ENCODE measurements at places on chromosomes 2 and 18. TPM values are rescaled to one million over a fixed set of nuclear protein-coding genes. Genes with fewer than 3 reads are reported as not detected.

Gene PLCL1
- 14.6 TPM for polyA plus RNA-seq

Gene MTIF2
- 19.7 TPM for polyA plus RNA-seq

Gene RAX
- not detected for polyA plus RNA-seq

Gene AKAIN1
- polyA plus RNA-seq = 0.24 TPM

Gene MAPRE3
- 30.0 TPM for polyA plus RNA-seq

Gene CFAP65
- polyA plus RNA-seq = not detected

Gene TBR1
- not detected for polyA plus RNA-seq

Gene GAL3ST2
- 0.11 TPM for polyA plus RNA-seq

Gene DAW1
- polyA plus RNA-seq = not detected

GRCh38 chr2:60741576-60741975 is 14.5 kb upstream of the PAPOLG start:
- DNase-seq = no peak

DNA sequence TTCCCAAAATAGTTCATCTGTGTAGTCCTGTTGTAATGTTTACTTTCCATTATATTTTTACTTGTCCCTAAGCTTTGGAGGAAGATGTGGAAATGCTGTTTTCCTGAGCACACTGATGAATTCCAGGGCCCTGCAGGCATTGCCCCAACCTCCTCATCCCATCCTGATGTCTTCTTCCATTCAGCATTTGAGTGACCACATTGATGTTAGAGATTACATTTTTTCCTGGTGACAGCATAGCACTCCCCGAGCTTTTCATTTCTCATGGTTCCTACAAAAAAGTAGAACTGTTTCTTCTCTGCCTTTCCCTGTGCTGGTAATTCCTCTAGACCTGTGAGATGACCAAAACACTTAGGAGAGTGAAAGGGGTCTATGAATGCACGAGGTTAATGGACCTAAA is 4.8 kb downstream of the IL36A start:
- DNase-seq = no peak

- DNase-seq = no peak
Measured at GRCh38 chr18:10789180-10789579, 263.4 kb downstream of the NAPG start.

- DNase-seq = no peak
Measured at GRCh38 chr18:36181898-36182506, 5.3 kb upstream of the MOCOS start.

GRCh38 chr18:59516356-59517155 is 157.5 kb upstream of the LMAN1 start:
- DNase-seq = no peak

DNA sequence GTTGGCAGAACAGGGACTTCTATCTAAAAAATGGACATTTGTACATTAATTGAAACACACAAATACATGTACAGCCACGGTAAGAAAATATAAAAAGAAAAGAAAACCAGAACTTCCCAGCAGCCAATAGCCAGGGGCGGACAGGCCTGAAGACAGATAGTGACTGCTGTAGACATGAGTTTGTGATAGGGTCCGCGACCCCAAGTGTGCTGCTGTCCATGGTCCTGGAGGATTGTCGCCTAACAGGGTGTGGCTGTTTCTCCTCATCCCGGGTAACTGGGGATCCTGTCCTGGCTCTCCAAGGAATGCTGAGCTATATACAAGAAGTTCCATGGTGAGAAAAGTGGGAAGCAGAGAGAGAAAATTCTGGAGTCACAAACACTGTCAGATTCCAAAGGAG is 266.5 kb upstream of the SALL3 start:
- DNase-seq = peak; percentile 9

- no peak for DNase-seq
Measured at GRCh38 chr2:134855709-134856108, 17.3 kb downstream of the ACMSD start.

DNA sequence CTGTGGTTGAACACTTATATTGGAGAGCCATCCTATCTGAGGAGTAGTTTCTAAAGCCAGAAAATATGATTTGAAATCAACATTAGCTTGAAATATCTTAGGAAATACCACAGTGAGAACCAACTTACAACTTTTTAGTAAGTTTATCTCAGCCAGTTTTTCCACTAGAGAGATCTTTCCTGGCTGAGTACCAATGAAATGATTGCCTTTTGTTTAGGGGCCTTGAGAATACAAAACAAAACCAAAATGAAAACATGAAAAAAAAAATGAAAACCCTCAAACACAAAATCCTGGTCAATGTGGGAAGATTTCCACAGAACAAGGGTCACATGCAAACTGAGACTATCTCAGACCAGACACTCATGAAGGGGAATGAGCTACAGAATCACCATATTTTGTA is 429.0 kb downstream of the SETBP1 start:
- DNase-seq = peak; percentile 15

DNA sequence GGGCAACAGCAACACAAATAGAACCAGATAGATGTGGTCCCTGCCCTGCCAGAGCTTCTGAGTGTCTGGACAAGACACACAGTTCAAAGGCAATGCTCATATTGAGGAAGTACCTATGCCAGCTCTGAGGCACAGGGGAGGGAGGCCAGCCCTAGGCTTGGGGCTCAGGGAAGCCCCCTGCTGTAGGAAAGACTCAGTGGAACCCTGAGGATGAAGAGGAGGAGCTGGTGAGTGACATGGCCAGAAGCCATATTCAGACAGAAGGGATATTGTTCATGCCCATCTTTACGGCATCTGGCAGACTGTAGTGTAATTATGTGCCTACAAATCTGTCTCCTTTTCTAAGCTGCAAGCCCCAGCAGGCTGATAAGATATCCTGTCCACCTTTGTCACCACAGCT is 8.8 kb downstream of the SIGLEC15 start:
- DNase-seq = no peak

DNA sequence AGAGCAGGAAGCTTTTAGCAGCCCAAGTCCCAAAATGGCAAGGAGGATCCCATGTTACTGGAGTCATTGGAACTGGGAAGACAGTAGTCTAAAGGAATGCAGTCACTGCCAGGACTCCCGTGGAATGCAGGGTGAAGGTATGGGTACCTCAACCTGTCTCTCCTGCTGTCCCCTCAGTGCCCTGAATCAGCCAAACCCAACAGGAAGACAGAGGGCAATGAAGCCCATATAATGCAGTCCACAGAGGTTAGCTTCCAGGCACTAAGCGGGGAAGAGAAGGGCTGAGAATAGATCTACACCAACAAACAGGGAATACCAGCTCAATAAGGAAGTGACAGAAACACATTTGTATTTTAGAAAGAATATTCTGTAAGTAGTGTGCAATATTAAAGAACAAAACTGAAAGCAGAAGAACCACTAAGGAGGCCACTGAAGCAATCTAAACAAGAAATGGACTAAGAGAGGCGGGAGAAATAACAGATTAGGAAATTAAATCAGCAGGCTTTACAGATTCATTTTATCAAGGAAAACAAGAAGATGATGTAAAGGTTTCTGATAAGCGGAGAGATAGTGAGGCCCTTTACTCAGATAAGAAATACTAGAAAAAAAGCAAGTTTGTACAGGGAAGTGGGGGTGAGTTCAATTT is 8.3 kb downstream of the NEMP2 start:
- no peak for DNase-seq

- no peak for DNase-seq
Measured at GRCh38 chr2:219897456-219897855, 270.0 kb downstream of the SLC4A3 start.

GRCh38 chr18:68355637-68356036 is 359.3 kb downstream of the TMX3 start:
- DNase-seq = no peak

GRCh38 chr2:144449028-144449406 is 70.9 kb downstream of the ZEB2 start:
- DNase-seq = no peak

GRCh38 chr2:65057054-65057375 is 799 bp downstream of the CEP68 start:
- DNase-seq = no peak

- DNase-seq = no peak
Measured at GRCh38 chr18:69840445-69840844, 107.2 kb downstream of the CD226 start.

- DNase-seq = peak; percentile 29
Measured at GRCh38 chr2:210662560-210662959, 106.2 kb downstream of the CPS1 start.

DNA sequence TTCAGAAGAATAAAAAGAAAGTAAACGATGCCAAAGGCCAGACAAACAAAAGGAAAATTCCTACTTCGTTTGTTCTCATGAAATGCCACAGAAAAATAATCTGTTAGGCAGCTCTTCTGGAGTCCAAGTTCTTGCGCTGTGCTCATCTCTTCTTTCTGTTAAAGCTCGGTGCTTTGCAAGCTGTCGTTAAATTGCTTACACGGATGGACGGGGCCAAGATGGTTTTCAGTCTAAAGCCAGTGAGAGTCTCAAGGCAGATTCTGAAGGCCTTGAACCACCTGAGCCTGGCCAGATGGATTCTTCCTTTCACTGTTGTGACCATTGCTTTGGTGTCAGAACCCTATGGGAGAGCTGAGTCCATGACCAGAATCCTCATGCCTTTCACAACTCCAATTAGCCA is 97.6 kb upstream of the RMDN2 start:
- no peak for DNase-seq

DNA sequence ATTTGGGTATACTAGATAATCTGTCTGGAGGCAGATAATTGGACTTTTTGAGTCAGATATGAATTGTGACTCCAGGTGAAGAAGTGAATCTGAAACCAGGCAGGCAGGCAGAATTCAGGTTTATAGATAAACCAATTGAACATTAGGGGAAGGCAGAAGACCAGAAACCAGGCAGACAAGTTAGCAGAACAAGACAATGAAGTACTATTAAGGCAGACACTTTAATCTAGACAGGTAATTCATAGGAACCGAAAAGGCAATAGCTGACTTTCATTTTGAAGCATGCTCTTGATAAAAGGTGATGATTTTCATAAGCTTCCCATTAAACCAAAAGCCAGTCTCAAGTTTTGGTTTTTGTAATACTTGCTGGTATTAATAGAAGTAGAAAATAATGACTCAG is 19.3 kb upstream of the SLC4A10 start:
- DNase-seq = no peak

GRCh38 chr2:8850845-8851487 is 13.6 kb upstream of the KIDINS220 start:
- no peak for DNase-seq

GRCh38 chr2:111239107-111239506 is 118.4 kb downstream of the BCL2L11 start:
- DNase-seq = no peak

- no peak for DNase-seq
Measured at GRCh38 chr2:55148269-55148668, 83.8 kb downstream of the CLHC1 start.

DNA sequence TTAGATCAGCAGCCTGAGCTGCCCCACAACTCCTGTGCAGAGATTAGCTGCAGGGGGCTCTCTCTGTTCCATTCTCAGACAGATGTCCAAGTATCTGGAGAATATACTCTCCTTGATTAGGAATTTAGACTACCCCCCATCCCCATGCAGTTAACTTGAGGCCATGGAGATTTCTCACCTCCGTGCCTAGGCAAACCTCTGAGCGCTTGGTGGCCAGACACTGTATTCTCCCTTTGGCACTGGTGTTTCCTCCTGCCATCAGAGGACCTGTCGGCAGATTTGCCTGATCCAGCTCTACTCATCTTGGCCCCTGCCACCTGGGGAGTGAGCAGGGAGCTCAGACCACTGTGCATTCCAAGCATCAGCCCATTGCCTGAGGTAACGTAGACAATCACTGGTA is 48.3 kb downstream of the ZNF804A start:
- DNase-seq = no peak

GRCh38 chr2:9473308-9473984 is 905 bp upstream of the IAH1 start:
- no peak for DNase-seq

DNA sequence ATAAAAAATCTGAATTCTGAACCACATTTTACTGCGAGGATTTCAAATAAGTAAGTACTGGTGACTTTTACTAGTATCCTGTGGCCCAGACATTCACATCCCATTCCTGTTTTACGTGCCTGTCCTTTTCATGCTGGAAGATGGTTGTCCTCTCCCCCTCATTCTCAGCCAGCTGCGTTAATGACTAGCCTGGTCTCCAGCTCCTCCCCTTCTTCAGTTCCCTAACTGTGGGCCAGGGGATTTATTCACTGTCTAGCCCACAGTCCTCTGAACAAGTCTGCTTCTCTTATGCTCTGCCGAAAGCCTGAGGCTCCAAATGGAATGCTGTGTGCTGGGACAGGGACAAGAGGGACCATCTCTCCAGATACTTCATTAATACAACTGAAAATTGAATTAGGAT is 373.9 kb downstream of the PTPRM start:
- no peak for DNase-seq

DNA sequence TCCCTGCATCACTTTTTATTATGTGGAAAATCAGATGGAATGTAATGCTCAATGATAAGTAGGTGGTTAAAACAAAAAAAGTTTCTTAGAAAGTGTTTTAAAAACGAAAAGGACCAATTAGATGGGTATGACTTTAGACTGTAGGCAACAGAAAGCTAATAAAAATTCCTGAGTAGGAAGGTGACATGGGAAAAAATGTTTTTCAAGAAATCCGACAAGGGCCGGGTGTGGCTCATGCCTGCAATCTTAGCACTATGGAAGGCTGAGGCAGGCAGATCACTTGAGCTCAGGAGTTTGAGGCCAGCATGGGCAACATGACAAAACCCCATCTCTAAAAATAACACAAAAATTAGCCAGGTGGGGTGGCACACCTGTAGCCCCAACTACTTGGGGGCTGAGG is 126.1 kb downstream of the THADA start:
- DNase-seq = no peak

- no peak for DNase-seq
Measured at GRCh38 chr2:75482398-75482797, 78.3 kb downstream of the EVA1A start.

DNA sequence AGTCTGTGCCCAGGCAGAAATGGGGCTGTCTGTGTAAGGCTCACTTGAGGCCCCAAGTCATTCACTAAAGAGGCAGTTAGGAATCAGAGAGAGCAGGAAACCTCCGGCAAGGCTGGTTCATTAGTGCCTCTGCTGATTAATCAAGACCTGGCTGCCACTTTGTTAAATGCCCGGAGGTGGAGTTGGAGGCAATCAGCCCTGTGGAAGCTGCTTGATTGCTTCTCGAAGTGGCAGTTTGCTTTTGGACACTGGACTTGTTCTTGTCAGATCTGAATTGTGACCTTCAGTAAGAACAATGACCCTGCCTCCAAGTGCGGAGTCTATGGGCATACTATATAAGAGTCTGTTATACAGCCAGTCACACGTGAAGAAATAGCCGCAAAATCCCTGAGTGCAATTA is 183.9 kb upstream of the LINC00305 start:
- DNase-seq = no peak

GRCh38 chr18:3590096-3590630 is 140.2 kb downstream of the TGIF1 start:
- no peak for DNase-seq

All from muscle of arm (tissue), 14 donors.